ENCODE measurements at places on chromosomes 4 and X.

DNA sequence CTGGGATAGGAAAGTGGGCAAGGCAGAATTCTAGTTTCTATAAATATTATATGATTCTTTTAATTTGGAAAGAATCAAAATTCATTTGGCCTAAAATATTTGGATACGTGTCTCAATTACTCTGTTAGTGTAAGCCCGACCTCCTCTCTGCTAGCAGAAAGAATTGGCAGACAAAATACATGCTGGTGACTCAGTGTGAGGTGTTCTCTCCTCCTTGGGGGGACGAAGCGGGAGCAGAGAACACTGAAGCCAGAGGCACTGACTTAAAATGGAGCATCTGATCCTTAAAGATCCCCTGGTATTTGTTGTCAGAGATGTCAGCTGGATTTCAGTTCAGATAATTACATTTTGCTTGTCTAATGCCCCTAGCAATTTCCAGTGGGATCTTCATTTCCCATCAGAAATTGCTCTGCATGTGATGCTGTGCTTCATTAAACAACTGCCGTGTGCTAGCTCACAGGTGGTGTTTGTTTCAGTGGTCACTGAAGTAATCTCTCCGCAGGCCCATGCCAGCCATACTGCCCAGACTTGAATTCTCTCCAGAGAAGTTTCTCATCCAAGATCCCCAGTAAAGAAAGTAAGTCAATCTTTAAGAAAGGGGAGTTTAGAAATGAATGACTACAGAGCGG lies 188.7 kb upstream of the TLL1 start:
- DNase-seq, result peak; percentile 71

DNA sequence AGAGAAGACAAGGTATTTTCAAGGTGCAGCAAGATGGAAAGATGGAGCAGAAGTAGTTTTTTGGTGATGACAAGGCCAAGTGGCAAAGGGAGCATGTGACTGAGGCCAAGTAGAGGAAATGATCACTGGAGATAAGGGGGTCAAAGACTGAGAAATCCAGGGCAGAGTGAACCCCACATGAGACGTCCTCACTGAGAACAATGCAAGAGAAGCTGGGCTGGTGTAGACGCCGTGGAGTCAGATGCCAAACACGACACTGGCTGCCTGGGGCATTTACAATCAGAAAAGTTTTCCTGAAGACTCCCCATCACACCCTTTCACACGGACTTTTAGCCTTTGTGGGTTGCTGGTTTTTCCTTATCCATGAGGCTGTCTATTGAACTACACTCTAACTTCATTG lies 69.3 kb downstream of the FAM184B start:
- no peak for DNase-seq

GRCh38 chr4:168711197-168712140 lies 214.6 kb downstream of the PALLD start:
- peak; percentile 16 for DNase-seq

GRCh38 chrX:47170861-47171692 lies 22.6 kb upstream of the UBA1 start:
- DNase-seq, result no peak

DNA sequence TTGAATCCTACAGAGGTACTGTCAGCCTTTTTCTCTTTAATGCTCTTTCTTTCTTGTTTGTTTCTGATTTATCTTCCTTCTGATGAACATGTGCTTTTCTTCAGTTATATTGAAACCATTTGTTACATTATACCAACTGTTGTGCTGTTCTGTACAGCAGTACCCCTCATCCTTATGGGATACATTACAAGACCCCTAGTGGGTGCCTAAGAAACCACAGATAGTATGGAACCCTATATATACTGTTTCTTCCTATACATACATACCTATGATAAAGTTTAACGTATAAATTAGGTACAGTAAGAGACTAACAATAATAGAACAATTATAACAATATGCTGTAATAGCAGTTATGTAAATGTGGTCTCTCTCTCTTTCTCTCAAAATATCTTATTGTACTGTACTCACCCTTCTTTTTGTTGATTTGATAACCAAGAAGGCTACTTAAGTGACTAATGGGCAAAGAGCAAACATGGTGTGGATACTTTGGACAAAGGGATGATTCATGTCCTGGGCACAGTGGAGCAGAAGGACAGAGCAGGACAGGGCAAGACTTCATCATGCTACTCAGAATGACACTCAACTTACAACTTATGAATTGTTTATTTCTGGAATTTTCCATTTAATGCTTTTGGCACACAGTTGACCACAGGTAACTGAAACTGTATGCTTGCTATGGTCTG lies 10.7 kb upstream of the YIPF7 start:
- no peak for DNase-seq

- no peak for DNase-seq
These were observed 28.9 kb downstream of the NSD2 start for GRCh38 chr4:1900087-1900433.

DNA sequence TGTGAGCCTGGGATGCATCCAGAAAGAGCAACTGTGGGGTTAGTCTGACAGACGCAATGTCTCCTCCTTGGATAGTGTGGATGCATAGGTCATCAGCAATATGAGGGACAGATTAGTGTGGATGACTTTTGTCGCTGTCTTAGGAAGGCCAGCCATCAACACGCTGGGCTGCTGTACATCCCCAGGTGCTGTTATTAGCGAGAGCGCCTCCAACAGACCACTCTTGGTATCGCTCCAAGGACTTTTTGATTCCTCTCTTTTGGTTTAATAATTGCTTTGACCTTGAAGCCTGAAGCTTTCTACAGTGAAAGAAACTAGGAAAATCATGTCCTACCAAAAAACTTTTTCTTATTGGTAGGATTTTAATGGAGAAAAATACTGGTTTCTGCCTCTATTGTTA lies 76.7 kb downstream of the TMEM131L start:
- DNase-seq, result no peak

- DNase-seq, result no peak
These were observed 989.2 kb upstream of the LCORL start for GRCh38 chr4:19010761-19011160.

DNA sequence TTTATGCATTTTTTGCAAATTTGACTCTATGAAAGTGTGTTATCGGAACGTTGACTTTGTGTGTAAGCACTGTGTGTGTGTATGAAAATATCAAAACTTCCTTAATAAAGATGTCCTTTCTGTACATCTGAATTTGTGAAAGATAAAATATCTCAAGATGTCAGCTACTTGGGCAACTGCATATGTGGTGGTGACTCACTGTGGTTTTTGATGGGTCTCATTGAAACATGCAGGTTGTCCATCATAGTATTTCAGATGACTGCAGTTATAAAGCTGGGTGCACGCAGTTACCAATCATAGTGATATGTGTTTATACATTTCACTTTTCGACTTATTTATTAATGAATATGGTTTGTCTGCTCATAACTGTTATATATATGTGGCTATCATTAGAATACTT lies 19.7 kb upstream of the BBS12 start:
- peak; percentile 32 for DNase-seq

DNA sequence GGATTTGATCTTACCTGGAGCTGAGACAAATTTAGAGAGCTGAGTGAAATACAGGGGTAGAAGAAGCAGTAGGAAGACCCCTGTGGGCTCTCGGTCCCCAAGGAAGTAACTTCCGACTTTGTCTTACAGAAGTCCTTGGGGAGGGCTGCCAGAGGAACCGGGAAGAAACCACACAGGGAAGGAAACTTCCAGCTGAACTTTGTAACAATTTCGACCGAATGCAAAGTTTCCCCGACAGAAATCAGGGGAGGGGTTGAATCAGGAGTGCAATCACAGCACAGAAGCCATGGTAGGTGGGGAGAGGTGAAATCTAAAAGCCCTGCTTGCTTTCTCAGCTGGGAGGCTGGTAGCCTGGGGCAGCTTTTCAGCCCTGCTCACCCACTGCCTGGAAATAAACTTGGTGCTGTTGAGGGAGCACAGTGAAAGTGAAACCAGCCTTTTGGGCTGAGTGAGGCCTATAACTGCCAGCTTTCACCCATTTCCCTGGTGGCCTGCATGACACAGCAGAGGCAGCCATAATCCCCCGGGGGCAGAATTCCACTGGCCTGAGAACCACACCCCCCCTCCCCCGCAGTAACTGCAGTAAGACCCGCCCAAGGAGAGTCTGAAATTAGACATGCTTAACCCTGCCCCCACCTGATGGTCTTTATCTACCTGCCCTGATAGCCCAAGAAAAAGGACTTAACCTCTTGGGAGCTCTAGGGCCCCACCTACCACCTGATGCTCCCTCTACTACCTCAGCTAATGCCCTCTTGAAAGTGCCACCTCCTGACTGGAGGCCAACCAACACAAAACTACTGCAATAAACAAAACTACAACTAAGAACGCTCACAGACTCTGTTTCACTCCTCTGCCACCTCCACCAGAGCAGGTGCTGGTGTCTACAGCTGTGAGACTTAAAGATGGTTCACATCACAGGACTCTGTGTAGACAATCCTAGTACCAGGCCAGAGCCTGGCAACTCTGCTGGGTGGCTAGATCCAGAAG lies 248.2 kb downstream of the PARM1 start:
- peak; percentile 69 for DNase-seq

GRCh38 chrX:46588263-46588662 lies 14.7 kb downstream of the CHST7 start:
- peak; percentile 78 for DNase-seq

DNA sequence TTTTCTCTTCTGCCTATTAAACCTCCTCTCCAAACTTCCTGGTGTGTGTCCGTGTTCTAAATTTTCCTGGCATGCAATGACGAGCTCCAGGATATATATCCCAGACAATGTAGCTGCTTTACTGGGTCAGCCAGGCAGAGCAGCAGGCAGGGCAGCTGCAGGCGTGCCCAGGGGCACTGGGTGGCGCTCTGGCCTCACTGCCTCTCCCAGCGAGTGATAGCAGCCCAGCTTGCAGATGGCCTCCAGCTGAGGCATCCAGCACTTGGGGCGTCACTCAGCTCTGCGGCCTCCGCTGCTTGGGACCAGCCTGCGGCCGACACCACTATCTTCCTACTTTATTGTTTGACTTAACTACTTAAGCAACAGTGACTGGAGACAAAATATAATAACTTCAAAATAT lies 23.0 kb upstream of the UBA6 start:
- no peak for DNase-seq

DNA sequence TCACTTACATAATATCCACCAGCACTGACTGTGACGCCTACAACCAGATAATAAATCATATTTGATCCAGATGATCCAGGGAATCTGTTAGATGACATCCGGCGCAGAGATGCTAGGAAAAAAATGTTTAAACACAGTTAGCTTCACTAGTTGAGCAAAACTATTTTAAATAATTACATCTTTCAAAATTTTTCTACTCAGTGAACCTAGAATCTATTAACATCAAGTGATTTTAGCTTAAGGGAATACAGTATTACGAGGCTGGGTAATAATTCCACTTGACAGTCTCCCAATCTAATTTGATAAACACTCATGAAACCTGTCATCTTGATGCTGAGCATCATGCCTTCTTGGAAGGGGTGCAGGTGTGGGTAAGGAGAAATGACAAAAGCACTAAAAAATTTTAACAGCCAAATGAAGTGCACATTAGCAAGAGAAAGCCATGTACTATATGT lies 4.7 kb downstream of the MGARP start:
- DNase-seq, result no peak

DNA sequence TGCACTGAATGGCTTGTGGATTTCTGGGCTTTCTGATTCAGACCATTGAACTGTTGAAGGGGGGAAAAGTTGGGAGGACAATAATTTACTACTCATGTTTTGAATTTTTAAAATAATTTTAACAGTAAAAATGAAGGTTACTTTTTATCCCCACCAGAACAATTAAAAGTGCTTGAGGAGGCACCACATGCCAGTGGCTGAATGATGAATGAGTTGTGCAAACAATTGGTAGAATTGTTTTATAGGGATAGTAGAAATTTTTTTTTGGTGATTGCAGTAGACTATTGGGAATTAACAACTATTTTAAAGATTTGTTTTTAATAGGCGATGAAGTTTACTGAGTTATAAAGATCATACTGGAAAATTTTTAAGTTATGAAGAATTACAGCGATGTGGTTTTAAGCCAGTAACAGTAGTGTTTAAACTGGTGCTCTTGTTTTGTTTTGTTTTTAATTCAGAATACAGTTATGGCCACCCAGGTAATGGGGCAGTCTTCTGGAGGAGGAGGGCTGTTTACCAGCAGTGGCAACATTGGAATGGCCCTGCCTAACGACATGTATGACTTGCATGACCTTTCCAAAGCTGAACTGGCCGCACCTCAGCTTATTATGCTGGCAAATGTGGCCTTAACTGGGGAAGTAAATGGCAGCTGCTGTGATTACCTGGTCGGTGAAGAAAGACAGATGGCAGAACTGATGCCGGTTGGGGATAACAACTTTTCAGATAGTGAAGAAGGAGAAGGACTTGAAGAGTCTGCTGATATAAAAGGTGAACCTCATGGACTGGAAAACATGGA lies 2.7 kb downstream of the REST start:
- no peak for DNase-seq

DNA sequence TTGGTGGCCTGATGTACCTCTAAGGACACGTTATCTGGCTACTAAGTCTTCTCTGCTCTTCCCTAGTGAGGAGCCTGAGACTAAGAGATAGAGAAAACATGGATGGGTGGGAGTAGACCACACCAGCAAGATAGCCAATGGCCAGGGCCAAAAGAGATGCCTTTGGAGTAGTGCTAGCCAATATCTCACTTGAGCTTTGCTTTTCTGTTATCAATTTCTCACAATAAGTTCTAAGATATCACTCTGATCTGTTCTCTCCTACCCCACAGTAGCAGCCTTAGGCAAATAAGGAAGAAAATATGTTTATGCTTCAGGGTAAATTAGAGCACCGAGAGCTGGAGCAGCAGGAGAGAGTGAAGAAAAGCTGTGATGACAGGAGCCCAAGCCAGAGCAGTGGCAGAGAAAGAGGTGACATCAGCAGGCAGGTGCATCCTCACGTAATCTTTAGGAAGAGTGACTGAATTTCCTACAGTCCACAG lies 343.9 kb upstream of the NOCT start:
- DNase-seq, result no peak

DNA sequence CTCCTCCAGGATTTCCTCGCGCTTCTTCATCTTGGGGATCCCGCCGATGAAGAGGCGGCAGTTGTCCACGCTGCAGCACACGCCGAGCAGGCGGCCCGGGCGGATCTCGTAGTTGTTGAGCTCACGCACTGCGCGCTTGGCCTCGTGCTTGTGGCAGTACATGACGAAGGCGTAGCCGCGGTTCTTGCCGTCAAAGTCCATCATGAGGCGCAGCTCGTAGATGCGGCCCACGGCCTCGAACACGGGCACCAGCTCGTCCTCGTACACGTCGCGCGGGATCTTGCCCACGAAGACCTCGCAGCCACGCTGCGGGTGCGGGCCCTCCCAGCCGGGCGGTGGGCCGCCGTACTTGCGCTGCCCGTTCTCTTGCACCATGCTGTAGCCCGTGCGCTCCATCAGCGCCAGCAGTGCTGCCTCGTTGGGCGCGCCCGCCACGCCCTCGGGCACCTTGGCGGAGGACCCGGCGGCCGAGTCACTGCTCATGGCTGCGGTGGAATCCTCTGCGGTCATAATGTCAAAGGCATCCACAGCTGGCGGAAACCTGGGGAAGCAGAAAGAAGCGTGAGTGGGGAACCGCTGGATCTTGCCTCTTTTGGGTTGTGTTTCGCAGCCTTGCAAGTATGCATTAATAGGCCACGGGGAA lies 103.4 kb downstream of the CHRNA9 start:
- DNase-seq, result no peak

- DNase-seq, result no peak
These were observed 14.7 kb downstream of the ATXN3L start for GRCh38 chrX:13305108-13305507.
